ENCODE measurements at places on chromosomes 4 and X. TPM values are rescaled to one million over a fixed set of nuclear protein-coding genes. Genes with fewer than 3 reads are reported as not detected.

Gene NPNT
- total RNA-seq, result not detected

Gene SLC6A14
- not detected for total RNA-seq

Gene WWC2
- total RNA-seq, result 1.9 TPM

Gene SHROOM3
- total RNA-seq, result not detected

Gene NBDY
- 36.8 TPM for total RNA-seq

Gene CDKN2AIP
- total RNA-seq, result 26.4 TPM

Gene ASB9
- not detected for total RNA-seq

Gene CITED1
- total RNA-seq, result not detected

Gene IL21
- total RNA-seq, result 0.09 TPM

Gene MAGEA8
- not detected for total RNA-seq

Gene MTNR1A
- not detected for total RNA-seq

Gene NSDHL
- total RNA-seq, result 15.8 TPM

Gene SYP
- 10.2 TPM for total RNA-seq

Gene EVC
- 2.0 TPM for total RNA-seq

Gene FAM9C
- total RNA-seq, result not detected

Gene F11
- not detected for total RNA-seq

Gene DRD5
- total RNA-seq, result not detected

Gene PLP2
- total RNA-seq, result 130 TPM

Gene NKX6-1
- total RNA-seq, result not detected

Gene IGSF1
- total RNA-seq, result not detected

Gene PRRG3
- total RNA-seq, result not detected

Gene OPRPN
- total RNA-seq, result not detected

Gene DKK2
- total RNA-seq, result not detected

Gene TMEM271
- not detected for total RNA-seq

Gene CFAP299
- not detected for total RNA-seq

Gene RAB41
- total RNA-seq, result not detected

Gene LETM1
- 49.4 TPM for total RNA-seq

Gene HPGDS
- not detected for total RNA-seq

Gene MAOB
- not detected for total RNA-seq

Gene GNRHR
- not detected for total RNA-seq

Gene ANKRD37
- 54.6 TPM for total RNA-seq

Gene ARAP2
- 30.0 TPM for total RNA-seq

Gene NUDT11
- 1.8 TPM for total RNA-seq

Gene HSFX4
- not detected for total RNA-seq

Gene HEPH
- total RNA-seq, result not detected

Gene PPP2R2C
- total RNA-seq, result not detected

Gene TDO2
- total RNA-seq, result not detected

Gene TEC
- total RNA-seq, result 4.2 TPM

Gene TRPC3
- total RNA-seq, result 0.16 TPM

Gene PPP1R2C
- total RNA-seq, result not detected

Gene TCEAL1
- total RNA-seq, result 7.7 TPM

Gene SULT1E1
- total RNA-seq, result not detected

Gene FAM199X
- total RNA-seq, result 8.0 TPM

Gene GAGE12H
- not detected for total RNA-seq

Gene TAF7L
- total RNA-seq, result not detected

Gene LARP7
- total RNA-seq, result 43.2 TPM

Gene TBC1D8B
- 0.40 TPM for total RNA-seq
